ENCODE measurements at places on chromosomes 4 and X.

- no peak for DNase-seq
Measured at GRCh38 chr4:37805091-37805490, 21.4 kb upstream of the PGM2 start.

- DNase-seq, result no peak
Measured at GRCh38 chr4:148747721-148748268, 305.6 kb upstream of the NR3C2 start.

GRCh38 chr4:95018785-95019184 is 261.0 kb downstream of the BMPR1B start:
- DNase-seq, result no peak

DNA sequence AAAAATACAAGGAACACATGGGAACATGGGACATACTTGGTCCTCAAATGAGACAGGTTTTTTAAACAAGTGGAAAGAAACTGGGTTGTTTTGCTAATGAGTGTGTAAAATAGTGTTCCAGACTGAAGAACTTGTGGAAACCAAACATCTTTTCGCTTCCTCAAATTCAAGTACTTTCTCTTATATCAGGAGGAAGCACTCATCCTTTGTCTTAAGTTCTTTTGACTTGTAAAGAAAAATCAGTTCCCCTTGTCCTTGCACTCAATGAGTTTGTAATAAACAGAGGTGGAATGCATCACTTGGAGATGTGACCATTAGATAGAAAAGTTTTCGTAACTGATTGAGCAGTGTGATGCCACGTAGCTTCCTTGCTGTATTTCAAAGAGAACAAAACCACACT is 101.1 kb downstream of the PHOX2B start:
- DNase-seq, result no peak

All from SK-N-SH (cell line).